ENCODE measurements at places on chromosomes 5 and 9.

- no peak for DNase-seq
Measured at GRCh38 chr5:34603378-34603777, 52.8 kb upstream of the RAI14 start.

DNA sequence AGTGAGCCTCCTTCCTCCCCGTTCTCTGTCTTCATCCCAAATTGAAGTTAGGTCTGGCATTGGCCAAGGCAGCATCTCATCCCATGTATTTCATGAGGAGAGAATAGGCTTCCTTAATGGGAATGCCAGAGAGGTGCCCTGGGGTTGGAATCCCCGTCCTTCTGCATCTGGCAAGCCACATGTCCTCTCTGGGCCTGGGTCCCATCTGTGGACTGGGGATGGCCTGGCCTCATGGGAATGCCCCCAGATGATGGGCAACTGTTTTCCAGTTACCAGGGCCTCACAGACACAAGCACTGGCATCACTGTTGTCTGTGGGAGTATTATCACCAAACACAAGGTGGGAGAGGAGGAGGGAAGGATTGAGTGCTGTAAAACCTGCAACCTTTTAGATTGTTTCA lies 153.9 kb downstream of the FSTL4 start:
- DNase-seq, result no peak

GRCh38 chr5:39072925-39073766 lies 1.1 kb downstream of the RICTOR start:
- peak; percentile 11 for DNase-seq

DNA sequence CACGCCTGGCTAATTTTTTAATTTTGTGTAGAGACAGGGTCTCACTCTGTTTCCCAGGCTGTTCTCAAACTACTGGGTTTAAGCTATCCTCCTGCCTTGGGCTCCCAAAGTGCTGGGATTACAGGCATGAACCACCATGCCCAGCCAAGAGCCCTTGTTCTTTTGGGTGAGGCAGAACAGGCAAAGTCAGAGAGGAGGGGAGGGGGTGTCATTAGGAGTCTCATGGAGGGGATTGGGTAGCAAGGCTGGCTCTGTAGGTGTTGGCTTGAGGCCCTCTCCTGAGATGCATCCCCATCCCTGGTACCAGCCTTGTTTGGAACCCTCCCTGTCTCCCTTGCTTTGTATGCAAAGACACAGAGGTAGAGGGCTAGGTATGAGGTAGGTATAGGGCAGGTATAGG lies 24.1 kb downstream of the GSN start:
- no peak for DNase-seq

DNA sequence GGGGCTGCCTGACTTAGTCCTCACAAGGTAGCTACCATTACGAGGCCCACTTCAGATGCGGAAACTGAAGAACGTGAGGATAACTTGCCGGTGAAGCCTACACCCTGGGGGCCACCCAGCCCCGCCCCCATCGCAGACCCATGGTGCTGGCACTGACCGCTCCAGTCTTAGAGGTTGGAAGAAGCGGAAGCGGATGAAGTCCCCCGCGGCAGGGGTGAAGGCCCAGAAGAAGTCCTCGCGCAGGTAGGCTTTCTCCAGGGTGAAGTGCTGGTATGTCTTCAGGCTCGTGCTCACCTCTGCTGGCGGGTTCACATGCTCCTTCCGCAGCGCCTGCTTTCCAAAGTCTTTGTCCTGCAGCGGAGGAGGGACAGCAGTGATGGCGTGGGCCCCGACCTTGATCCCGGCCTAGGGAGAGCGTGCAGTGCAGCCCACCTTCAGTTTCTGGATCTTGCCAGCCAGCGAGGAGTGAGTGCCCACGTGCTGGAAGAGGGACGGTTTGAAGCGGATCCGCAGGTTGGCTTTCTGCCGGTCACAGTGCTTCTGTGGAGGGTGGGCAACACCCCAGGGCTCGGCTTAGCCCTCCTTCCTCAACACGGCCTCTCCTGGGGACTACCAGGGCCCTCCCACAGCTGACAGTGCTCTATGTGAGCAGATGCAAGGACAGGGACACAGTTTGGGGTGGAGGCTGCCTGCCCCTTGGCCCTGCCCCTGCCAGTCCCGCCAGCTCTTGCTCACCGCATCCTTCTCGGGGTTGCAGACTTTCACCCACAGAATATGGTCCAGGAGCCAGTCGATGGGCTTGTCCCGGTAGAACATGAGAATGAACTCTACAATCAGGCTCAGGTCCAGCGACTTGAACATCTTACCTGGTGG lies 5.2 kb downstream of the LTC4S start:
- no peak for DNase-seq

GRCh38 chr9:95876138-95876444 lies 600 bp downstream of the ERCC6L2 start:
- no peak for DNase-seq

DNA sequence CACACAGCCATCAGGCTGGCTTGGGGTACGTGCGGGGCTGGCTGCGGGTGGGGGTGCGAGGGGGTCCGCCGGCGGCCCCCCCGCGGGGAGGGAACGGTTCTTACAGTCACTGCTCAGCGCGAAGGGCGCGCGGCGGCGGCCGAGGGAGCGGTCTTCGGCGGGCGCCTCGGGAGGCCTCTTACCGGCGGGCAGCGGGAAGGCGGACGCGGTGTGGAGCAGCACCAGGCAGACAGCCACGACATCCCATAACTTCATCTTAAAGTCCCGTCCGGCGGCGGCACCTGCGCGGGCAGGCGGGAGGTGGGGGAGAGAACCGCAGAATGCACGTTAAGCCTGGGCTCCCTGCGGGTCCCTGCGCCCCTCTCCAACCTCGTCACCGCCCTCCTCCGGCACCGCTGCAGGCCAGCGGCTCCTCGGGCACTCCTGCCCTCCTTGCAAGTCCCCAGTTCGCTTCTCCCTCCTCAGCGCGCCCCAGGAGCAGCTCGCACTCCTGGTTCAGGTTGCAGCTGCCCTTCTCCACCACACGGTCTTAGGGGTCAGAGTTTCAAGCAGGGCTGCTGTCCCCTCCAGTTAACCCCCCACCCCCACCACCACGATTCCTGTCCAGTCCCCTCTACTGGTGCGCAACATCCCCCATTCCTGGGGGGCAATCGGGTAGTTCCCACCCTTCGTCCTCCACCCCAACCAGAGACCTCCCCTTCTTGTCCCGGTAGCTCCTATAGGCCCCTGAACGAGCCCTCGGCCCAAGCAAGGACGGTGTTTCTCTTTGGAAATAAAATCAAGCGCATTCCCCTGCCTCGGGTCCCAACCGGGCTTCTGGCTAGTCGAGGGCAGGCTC lies 5.1 kb downstream of the GDNF start:
- DNase-seq, result no peak

DNA sequence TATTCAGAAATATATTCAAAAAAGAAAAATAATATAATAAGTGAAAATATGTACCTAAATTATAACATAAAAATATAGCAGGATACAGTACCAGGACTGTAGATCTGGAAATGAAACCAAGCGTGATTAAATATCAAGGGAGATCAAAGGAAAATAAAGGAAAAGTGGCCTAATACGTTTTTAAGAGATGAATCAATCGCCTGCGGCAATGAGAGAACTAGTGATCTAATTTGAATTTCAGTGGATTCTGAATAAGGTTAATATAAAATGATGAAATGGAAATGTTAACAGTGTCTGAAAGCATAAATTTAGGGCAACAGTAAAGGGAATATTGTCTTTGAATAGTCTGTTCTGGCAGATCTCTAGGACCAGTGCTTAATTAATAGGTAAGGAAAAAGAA lies 1761.9 kb upstream of the ACO1 start:
- DNase-seq, result no peak

DNA sequence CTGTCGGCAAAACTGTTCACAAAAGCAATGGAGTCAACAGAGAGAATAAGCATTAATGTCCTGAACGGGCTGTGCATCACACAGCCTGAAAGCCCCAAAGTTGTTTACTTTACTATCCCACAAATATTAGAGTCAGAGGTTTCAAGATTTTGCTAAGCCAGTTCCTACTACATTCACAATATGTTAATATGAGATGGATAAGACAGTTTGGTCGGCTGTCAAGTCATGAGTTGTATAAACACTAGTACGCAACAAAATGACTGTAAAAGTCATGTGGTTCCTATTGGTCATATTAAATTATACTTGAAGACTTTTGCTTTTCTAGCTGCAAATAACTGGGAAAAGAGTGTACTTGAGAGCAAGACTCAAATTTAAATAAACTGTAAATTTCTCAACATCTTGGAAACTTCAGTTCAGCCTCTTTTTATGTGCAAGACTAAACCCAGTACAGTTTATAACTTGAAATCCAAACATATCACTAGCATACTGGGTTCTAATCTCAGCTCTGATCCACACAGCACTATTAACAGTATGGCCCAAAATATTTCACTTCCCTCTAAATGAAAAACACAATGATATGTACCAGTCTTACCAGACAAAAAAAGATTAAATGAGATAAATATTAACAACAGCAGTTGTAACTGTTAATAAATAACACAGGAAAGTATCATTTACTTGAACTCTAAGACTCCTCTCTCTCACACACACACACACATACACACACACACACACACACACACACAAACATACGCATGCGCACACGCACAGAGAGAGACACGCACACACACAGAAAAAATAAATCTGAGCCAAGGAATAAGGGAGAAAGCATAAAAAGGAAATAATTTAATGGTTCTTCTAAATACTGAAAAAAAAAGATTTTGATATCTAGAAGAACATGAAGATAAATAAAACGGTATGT lies 33.1 kb downstream of the FANCC start:
- DNase-seq, result no peak

- DNase-seq, result no peak
Measured at GRCh38 chr5:14778792-14779070, 92.8 kb downstream of the ANKH start.

DNA sequence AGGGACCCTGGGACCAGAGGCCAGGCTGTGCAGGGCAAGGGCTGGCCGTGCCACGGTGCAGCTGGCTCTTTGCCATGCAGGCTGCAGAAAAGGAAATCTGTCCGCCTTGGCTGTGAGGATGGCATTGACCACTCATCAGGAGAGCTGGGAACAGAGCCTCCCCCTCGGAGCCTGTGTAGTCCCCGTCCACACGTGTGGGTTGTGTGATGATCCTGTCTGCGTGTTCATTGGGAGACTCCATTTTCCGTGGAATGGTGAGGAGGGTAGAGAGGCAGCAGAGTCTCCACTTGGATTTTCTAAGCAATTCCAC lies 47.7 kb downstream of the EHMT1 start:
- DNase-seq, result no peak

GRCh38 chr5:148732692-148733091 lies 78.4 kb upstream of the HTR4 start:
- no peak for DNase-seq

GRCh38 chr5:138986186-138986800 lies 111.2 kb upstream of the LRRTM2 start:
- DNase-seq, result no peak

DNA sequence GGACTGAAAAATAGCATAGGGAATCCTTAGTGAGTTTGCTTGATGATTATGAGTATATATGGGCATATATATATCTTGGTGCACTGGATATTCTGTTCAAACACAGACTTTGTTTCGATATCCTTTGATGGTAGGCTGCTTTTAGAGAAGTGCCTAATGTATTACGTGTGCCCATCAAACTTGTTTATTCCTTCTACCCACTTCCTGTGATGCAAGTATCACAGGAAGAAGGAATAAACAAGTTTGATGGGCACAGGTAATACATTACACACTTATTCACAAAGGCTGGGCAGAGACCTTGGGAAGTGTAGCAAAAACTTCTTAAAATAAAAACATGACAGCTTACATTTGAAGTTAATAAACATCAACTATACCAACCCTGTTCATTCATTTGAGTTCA lies 364.2 kb downstream of the CHSY3 start:
- DNase-seq, result no peak

DNA sequence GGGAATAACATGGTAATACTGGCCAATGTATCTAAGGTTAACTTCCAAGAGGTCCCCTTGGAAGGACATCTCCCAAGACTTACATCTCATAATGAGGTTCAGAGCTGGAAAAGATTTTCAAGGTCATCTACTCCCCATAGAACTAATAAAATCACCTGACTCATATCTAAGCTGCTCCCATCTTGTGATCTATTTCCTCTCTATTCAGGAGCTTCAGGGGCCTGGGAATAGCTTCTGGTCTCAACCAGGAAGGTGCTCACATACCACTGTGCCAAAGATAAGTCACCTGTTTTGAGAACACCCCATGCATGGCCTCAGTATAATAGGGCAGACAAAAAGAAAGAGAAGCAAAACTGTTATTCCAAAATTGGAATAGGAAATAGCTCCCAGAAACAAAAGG lies 74.2 kb downstream of the OXCT1 start:
- DNase-seq, result no peak

- DNase-seq, result no peak
Measured at GRCh38 chr9:84357275-84357674, 16.7 kb upstream of the SLC28A3 start.

DNA sequence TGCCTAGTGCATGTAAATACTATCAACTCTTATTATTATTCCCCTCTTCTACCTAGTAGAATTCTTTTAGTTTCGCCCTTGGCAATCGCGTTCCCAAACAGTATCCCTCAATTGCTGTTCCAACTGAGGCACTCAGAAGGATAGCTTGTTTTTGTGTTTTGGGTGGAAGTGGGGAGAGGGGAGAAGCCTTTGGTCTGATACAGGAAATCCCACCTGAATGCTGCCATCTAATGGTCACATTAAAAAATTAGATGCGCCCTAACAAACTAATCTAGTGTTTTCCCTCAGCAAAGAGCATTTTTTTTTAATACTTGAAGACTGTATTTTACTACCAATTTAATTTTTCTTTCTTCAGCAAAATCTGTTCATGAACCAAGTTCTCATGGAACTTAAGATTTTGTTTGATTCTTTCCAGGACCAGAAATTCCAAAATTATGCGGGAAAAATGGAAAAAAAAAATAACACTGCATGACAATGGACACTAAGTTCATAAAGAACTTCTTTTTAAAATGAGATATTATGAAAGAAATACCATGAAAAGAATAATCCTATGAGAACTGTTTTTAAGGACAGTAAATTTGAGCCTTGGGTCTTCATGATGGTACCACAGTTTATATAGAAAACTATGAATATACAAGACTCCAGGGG lies 22.2 kb upstream of the GLDC start:
- DNase-seq, result no peak

DNA sequence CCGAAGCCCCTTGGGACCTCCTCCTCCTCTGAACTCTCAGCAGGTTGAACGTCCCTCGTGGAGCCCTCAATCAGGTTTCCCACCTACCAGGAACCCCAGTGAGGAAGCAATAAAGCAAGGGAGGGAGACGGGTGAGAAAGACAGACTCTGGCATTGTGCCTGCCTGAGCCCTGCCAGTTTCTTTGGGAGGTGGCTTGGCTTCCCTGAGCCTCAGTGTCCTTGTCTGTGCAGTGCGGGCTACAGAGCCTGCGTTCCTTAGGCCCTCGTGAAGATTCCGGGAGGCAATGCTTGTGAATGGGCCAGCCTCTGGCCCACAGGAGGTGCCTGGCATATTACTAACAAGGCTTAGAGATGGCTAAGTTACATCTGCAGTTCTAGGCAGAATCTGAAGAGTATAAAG lies 11.9 kb downstream of the GTF3C5 start:
- no peak for DNase-seq

- DNase-seq, result no peak
Measured at GRCh38 chr5:72034770-72035169, 72.5 kb upstream of the MAP1B start.

- no peak for DNase-seq
Measured at GRCh38 chr9:129392093-129392541, 214.1 kb upstream of the IER5L start.

Measured in stimulated activated CD8-positive, alpha-beta memory T cell treated with anti-CD3 and anti-CD28 coated beads, Interleukin-7, amount 100 ng/mL, for 1 hour (primary cell).